Tibial nerve (tissue), 4 donors: ENCODE measurements at places on chromosomes 5 and 9. TPM values are rescaled to one million over a fixed set of nuclear protein-coding genes. Genes with fewer than 3 reads are reported as not detected.
A peak's percentile ranks its signal among the peaks of the same experiment; 100 is the strongest.

The PDE6A gene
- total RNA-seq: not detected

The SPIN1 gene
- 62.8 TPM for total RNA-seq

The PCDHA1 gene
- total RNA-seq: not detected

The SEPTIN8 gene
- 38.5 TPM for total RNA-seq

The RNF208 gene
- 0.63 TPM for total RNA-seq

The DAB2 gene
- total RNA-seq: 73.6 TPM

The FOXD4L3 gene
- total RNA-seq: not detected

The PCDHGC4 gene
- total RNA-seq: 11.7 TPM

The PHYHD1 gene
- 37.8 TPM for total RNA-seq

The OR1Q1 gene
- total RNA-seq: not detected

The DDX31 gene
- total RNA-seq: 29.5 TPM

The PCDHGA10 gene
- total RNA-seq: 7.6 TPM

The LMX1B gene
- 0.78 TPM for total RNA-seq

The EFNA5 gene
- 10.2 TPM for total RNA-seq

The PALM2AKAP2 gene
- 0.78 TPM for total RNA-seq

The KIF12 gene
- not detected for total RNA-seq

The SLC45A2 gene
- not detected for total RNA-seq

GRCh38 chr5:98877600-98877999 lies 51.2 kb downstream of the CHD1 start:
- DNase-seq: no peak

DNA sequence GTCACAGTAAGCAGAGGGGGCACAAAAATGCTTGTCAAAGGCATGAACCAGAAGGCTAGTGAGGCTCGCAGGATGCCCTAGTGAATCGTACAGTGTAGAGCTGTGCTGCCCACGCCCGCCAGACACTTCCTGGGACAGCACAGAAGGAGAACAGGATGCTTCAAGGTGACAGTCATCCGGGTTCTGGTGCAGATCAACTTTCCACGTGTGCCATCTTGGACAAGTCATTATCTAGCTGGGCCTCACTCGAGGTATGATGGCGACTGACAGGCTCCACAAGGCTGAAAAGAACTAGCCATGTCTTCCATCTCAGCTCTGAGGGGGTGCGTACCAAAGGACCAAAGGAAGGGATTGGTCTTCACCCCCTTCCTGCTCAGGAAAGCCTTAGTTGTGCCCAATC lies 14.0 kb downstream of the SPRY4 start:
- no peak for DNase-seq

DNA sequence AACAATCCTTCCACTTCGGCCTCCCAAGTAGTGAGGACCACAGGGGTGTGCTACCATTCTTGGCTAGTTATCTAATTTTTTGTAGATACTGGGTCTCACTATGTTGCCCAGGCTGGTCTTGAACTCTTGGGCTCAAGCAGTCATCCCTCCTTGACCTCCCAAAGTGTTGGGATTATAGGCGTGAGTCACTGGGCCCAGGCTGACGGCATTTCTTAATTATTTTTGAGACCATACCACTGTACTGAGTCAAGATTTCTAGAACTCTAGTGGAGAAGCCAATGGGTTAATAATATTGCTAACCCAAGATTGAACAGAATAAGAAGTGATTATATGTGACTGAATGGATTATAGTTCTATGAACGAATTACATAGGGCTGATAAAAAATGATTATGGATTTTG lies 66.7 kb downstream of the TARS1 start:
- DNase-seq: no peak

- peak; percentile 28 for DNase-seq
Observed at GRCh38 chr5:68007451-68007850, 208.1 kb upstream of the PIK3R1 start.

DNA sequence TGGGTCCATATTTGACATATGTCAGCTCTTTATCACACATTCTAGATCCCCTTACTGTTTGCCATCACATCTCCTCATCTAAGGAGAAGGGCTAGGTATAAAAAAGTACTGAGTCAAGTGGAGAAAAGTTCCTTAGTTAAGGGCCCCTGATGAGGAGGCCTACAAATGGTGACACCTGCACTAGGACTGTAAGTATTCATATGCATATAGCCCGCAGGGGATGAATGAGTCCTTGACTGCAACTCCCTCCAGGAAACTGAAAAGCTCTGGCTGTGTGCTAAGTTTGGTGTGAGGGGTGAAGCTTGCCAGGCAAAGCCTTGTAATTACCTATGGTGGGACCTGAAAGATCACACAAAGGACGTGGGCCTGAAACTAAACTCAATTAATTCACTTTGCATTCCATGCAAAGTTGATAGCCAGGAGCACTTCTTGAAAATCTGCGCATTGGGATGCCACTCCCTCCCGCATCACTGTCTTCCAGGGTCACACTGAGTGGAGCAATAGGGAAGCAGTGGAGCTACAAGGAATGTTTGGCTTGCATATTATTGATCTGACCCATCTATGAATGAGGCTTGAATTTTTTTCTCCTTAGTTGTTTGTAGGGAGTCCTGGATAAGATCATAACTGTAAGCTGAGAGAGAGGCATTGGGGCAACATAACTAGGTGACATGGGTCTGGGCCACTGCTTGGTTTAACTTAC lies 11.9 kb upstream of the EQTN start:
- DNase-seq: no peak

GRCh38 chr9:94801234-94801633 lies 74.7 kb downstream of the AOPEP start:
- DNase-seq: no peak

DNA sequence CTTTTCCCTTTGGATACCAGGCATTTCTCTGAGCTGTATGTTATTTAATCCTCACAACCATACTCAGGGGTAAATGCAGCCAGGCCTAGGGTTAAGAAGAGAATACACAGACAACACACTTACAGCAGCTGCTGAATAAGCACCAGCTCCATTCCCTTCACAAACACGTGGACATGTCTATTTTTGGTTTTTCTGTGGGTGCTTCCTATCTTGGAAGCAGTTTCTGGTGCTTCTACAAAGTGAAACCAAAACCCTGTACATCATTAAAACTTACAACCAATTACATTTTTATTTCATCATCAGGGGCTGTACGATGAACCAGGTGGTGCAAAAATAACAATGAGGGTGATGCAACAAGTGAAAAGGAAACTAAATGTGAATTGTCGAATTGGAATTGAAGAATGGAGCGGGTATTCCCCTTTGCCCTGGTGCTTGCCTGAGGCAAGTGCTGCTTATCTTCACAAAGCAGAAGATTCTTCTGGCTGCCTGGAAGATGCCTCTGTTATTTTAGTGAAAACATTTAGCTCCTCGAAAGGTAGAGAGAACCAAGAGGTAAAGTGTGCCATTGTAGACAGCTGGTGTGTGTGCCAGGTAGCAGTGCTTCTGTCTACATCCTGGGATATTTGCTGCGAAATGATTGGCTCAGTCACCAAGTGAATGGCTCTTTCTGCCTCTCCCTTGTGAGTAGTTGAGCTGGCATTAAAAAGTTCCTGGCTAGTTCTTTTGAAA lies 18.6 kb upstream of the IFNB1 start:
- DNase-seq: no peak

- no peak for DNase-seq
Observed at GRCh38 chr5:112356178-112356956, 62.7 kb downstream of the EPB41L4A start.

- DNase-seq: no peak
Observed at GRCh38 chr9:124291801-124292396, 34.1 kb downstream of the NEK6 start.

- no peak for DNase-seq
Observed at GRCh38 chr5:36887532-36887931, 11.0 kb downstream of the NIPBL start.

DNA sequence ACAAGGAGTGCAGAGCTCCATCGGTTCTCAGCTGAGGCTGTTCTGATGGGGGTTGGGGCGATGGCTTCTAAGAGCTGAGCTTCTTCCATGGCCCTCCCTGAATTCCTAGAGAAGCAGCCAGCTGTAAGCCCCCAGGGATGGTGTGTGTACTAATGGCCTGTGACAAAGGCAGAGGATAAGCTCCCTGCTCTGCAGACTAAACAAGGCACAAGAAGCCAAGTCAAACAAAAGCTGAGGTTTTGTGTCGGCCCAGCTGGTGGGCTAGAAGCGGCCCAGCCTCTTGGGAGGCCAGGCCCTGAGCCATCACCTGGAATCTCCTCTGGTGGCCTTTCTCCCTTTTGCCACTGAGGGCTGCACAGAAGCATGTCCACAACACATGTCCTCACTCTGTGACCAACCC lies 75.0 kb upstream of the XPA start:
- no peak for DNase-seq

- DNase-seq: no peak
Observed at GRCh38 chr5:168642019-168642418, 62.9 kb upstream of the PANK3 start.

- DNase-seq: no peak
Observed at GRCh38 chr5:179776411-179776938, 17.3 kb upstream of the LTC4S start.

- DNase-seq: no peak
Observed at GRCh38 chr5:170262061-170263045, 29.6 kb downstream of the C5orf58 start.

DNA sequence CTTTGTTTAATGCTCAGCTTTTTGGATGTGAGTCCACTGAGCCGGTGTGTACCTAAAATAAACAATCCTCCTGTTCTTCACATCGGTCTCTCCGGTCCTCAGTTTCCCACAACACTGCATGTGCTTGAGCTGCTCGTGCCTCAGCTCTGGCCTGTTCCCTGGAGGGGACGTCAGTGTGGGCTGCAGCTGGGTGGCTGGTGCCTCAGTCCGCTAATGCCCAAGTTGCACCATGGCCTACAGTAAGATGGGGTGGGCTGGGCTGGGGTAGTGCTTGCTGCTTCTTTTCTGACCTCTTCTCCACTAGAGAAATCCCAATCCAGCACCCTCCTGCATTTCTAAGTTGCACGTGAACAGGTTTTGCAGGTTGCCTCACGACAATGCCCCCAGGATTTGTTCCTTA lies 595 bp upstream of the BTNL9 start:
- no peak for DNase-seq

- no peak for DNase-seq
Observed at GRCh38 chr5:88021141-88021540, 247.5 kb downstream of the TMEM161B start.

DNA sequence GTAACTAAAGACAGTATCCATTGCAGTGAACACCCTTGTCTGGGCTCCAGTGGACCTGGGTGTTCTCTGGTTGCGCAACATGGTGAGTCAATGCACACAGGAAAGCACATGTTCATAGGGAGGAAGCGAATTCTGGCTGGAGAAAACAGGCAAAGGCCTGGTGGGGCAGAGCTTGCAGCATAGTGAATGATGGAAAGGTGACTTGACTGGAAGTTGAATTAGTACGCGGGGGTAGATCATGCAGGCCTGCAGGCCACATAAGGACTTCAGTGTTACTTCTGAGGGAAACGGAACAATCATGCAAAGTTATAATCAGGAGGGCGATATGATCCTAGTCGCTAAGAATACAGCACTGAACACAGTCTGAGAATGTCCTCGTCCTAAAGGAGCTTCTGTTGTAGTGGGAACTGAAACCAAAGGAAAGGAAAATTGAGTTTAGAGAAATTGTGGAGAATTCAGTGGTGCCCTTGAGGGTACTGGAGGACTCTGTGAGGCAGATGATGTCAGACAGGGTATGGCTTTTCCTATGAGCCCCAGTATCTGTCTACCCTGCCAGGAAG lies 71.9 kb upstream of the RANBP3L start:
- DNase-seq: peak; percentile 89

GRCh38 chr5:60232036-60232795 lies 338.7 kb upstream of the PDE4D start:
- no peak for DNase-seq

GRCh38 chr5:83026516-83026915 lies 50.7 kb downstream of the TMEM167A start:
- no peak for DNase-seq

DNA sequence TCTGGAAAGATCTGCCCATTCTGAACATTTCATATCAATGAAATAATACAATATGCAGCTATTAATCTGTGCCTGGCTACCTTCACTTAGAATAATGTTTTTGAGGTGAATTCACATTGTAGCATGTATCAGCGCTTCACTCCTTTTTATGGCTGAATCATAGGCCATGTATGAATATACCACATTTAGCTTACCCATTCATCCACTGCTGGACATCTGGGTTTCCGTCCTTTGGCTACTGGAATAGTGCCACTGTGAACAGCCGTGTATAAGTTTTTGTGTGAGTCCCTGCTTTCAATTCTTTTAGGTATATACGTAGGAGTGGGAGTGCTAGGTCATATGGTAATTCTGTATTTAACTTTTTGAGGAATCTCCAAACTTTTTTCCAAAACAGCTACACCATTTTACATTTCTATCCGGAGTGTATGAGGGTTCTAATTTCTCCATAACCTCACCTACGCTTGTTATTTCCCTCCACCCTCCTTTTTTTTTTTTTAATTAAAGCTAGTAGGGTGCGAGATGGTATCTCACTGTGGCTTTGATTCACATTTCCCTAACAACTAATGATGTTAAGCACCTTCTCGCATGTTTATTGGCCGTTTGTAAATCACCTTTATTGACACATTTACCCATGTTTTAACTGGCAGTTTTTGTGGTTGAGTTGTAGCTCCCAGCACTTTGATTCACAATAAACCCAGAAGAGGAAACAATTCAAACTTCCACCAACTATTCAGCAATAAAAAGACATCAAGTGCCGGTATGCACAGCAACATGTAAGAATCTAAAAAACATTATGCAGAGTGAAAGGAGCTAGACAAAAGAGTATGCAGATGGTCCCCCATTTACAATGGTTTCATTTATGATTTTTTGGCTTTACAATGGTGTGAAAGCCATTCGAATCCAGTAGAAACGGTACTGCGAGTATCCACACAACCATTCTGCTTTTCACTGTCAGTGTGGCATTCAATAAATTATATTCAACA lies 8.1 kb downstream of the SEMA4D start:
- DNase-seq: no peak

DNA sequence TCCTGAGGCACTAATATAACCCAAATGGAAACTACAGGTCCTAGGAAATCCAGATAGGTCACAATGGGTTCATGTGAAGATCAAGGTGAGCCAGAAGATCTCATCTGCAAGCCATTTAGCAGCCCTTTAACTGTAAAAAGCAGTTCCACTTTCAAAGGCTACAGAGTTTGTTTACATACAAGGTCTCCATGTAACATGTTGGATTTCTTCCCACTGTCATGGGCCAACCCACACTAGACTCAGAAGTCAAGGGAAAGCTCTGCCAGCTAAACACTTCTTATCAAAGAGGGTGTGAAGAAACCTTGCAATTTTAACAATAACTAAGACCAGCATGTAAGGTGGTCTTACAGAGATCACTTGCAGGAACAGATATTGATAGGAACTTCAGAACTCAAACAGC lies 3.8 kb upstream of the CTNNAL1 start:
- no peak for DNase-seq

GRCh38 chr9:100466829-100467221 lies 6.1 kb upstream of the TMEFF1 start:
- DNase-seq: no peak

GRCh38 chr9:112861155-112861554 lies 29.5 kb downstream of the SLC46A2 start:
- no peak for DNase-seq

- peak; percentile 43 for DNase-seq
Observed at GRCh38 chr9:33135470-33135958, 31.6 kb downstream of the B4GALT1 start.
